ENCODE measurements at places on chromosomes 7 and 10. TPM values are rescaled to one million over a fixed set of nuclear protein-coding genes. Genes with fewer than 3 reads are reported as not detected.

- H3K36me3 ChIP-seq = no peaks in the 10 kb centered on the region
- no peaks in the 10 kb centered on the region for H3K27me3 ChIP-seq
- no peak for DNase-seq
- H3K27ac ChIP-seq = no peak overlapping the region
- no peak overlapping the region for H3K4me3 ChIP-seq
Measured at GRCh38 chr10:73552819-73553715, 38.1 kb downstream of the USP54 start.

GRCh38 chr7:16420329-16420648, 1.0 kb downstream of the CRPPA start:
- peak overlapping the region; percentile 90 for H3K27ac ChIP-seq
- no peak for DNase-seq
- no peaks in the 10 kb centered on the region for H3K36me3 ChIP-seq

DNA sequence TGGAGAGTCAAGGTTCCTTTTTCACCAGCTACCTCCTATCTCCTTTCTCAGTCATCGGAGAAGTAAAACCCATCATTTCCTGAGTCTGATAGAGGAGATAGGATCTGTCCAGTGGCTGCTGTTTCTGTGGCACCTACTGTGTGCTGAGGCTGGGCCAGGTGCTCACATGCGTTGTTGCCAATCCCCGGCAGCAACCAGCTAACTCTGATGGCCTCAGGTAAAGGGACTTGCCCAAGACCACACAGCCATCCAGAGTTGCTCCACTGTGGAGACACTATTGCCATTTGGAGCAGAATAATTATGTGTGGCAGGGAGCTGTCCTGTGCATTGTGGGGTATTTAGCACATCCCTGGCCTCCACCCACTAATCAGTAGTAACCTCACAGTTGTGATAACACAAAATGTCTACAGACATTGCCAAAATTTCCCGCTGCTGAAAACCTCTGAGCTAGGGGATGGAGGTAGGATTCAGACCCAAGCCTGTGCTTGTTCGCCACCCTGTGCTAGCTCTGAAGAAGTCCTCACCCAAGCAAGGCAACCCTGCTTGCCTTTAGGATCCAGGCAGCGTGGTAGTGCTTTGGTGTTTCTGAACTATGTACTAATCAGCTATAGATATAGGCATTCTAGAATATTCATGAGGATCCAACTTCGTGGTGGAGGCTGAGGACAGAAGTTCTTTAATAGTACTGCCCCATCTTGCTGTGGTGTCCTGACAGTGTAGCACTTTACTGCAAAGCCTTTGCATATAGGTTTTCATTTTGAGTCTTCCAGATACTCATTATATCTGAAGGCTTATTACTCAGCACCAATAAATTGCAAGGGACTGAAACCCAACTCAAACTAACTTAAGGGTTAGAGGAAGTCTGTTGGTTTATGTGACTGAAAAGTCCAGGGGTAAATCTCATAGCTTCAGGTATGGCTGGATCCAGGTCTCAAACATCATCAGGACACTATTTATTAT, 164.6 kb downstream of the GRK5 start:
- H3K27ac ChIP-seq = no peak overlapping the region
- DNase-seq = no peak
- H3K4me1 ChIP-seq = peaks cover 61% of the 10 kb centered on the region
- no peak overlapping the region for H3K4me3 ChIP-seq
- peaks cover 4% of the 10 kb centered on the region for H3K27me3 ChIP-seq
- H3K36me3 ChIP-seq = peaks cover 10% of the 10 kb centered on the region

- H3K36me3 ChIP-seq = no peaks in the 10 kb centered on the region
- no peaks in the 10 kb centered on the region for H3K4me1 ChIP-seq
- peaks cover 2% of the 10 kb centered on the region for H3K27me3 ChIP-seq
Measured at GRCh38 chr7:41029072-41029499, 673.8 kb downstream of the INHBA start.

DNA sequence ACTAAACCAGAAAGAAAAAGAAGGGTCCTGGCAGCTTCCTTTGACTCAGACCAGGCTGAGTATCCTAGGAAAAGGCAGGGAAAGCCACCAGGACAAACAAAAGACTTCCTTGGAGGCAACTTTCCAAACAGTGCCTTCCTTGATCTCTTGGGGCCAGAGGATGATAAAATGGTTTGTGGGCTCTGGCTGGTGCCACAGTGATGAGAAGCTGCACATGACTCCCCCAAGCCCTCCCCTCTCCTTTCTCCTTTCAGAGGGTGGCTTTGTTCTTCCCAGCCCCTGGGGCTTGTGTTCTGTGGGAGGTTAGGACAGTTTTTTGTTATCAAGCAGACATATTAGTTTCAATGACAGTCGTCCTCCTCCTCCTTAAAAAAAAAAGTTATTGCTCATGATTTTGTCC, 183.2 kb downstream of the SEM1 start:
- no peak overlapping the region for H3K27ac ChIP-seq
- H3K36me3 ChIP-seq = no peaks in the 10 kb centered on the region
- peaks cover 7% of the 10 kb centered on the region for H3K27me3 ChIP-seq
- DNase-seq = no peak
- no peak overlapping the region for H3K4me3 ChIP-seq

DNA sequence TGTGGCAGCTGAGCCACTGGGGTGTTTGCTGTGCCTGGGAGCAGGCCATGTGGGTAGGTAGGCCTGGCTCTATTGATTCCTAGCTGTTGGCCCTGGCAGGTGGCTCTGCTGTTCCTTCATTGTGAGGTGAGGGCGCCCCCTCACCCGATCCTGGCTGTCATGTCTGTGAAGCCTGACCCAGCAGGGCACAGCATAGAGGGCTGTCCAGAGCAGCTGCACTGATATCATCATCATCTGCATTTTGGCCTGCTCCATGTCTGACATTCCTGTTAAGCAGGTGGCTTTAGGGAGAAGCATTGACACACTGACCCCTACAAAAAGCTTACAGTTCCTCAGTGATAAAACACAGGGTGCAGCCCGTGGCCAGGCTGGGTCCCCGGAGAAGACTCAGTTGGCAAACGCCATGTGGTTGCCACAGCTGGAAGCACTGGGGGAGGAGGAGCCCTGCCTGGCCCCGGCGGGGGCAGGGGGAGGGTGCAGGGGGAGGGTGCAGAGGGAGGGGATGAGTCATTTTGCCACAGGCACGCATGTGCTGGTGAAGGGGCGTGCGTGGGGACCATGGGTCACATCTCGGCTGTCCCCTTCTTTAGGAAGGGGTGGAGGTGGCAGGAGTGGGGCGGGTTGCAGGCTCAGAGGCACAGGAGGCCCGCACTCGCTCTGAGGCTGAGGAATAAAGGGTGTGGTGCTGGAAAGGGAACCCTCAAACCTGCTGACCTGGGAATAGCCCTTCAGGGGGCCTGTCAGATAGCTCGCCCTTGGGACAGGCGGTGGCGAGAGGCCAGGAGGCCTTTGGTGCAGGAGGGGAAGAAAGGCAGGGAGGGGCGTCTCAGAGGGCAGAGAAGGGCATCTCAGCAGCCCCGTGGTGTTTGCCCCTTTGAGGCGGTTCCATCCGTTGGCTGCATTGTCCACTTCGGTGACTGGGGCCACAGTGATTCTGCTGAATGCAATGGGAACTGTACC, 31.6 kb downstream of the IKZF1 start:
- no peak overlapping the region for H3K4me3 ChIP-seq

DNA sequence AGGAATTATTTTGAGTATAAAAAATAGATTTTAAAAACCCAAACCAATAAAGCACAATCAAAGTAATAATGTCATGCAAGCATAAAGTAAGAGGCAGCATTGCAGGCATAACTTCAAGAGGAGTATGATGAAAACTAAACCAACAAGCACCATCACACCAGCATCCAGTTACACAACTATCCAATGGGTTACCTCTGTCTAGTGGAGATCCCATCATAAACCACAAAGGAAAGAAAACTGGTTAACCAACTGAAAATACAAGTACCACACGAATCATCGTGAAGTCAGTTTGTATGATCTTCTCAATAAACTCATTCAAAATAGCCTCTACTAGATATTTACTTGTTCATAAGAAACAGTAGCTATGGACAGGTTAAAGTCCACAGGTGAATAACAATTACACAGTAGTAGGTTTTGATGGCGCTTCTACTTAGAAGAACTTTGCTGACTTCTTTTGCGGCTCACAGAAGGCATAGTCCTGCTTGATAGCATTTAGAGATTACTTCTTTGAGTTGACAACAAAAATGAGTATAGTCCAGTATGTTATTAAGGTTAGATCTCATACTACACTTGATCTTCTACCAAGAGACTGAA, 116.6 kb downstream of the MICU1 start:
- no peak overlapping the region for H3K4me3 ChIP-seq
- no peaks in the 10 kb centered on the region for H3K4me1 ChIP-seq
- H3K27ac ChIP-seq = no peak overlapping the region
- peaks cover 18% of the 10 kb centered on the region for H3K36me3 ChIP-seq
- H3K27me3 ChIP-seq = no peaks in the 10 kb centered on the region

GRCh38 chr10:90195288-90195840, 494.0 kb downstream of the KIF20B start:
- no peak for DNase-seq
- H3K27ac ChIP-seq = no peak overlapping the region
- no peak overlapping the region for H3K4me3 ChIP-seq
- no peaks in the 10 kb centered on the region for H3K4me1 ChIP-seq
- H3K36me3 ChIP-seq = no peaks in the 10 kb centered on the region

GRCh38 chr7:47428052-47428767, 153.7 kb downstream of the TNS3 start:
- peaks cover 2% of the 10 kb centered on the region for H3K4me1 ChIP-seq
- H3K27ac ChIP-seq = no peak overlapping the region
- H3K36me3 ChIP-seq = no peaks in the 10 kb centered on the region
- H3K27me3 ChIP-seq = no peaks in the 10 kb centered on the region

DNA sequence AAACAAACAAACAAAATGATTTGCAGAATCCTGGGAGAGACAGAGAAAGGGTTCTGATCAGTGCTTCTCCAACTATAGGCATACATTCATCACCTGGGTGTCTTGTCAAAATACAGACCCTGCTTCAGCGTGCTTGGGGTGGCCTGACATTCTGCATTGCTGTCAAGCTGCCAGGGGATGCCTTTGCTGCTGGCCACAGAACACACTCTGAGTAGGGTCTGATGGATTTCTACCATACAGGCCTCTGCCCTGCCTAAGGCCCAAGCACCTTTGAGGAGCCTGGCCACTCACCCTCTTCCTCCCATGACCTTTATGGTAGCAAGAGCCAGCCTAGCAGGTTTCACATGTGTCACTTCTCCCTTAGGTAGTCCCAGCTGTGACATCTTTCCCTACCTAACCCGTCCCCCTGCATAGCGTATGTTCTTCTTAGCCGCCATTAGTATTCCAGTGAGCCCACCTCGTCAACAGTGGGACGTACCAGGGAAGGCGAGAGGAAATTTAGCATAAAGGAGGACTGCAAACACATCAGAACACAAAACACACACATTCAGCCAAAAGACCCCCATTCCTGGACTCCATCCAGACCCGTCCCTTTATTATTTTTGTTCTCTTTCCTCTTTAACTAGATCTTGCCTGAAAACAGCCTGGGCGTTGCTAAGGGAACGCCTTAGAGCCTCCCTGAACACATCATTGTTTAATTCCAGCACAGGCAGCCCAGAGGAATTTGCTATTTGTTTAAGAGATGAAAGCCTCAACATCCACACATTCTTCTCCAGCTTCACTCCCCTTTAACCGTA, 43.9 kb upstream of the PODXL start:
- no peak overlapping the region for H3K27ac ChIP-seq
- H3K4me1 ChIP-seq = peaks cover under 1% of the 10 kb centered on the region
- no peak for DNase-seq
- no peaks in the 10 kb centered on the region for H3K36me3 ChIP-seq
- peaks cover 12% of the 10 kb centered on the region for H3K27me3 ChIP-seq

- H3K27me3 ChIP-seq = peaks cover 17% of the 10 kb centered on the region
- DNase-seq = no peak
- H3K27ac ChIP-seq = no peak overlapping the region
- H3K36me3 ChIP-seq = peaks cover 4% of the 10 kb centered on the region
- no peak overlapping the region for H3K4me3 ChIP-seq
- H3K4me1 ChIP-seq = peaks cover 12% of the 10 kb centered on the region
Measured at GRCh38 chr7:98613601-98614425, 3.3 kb upstream of the NPTX2 start.

DNA sequence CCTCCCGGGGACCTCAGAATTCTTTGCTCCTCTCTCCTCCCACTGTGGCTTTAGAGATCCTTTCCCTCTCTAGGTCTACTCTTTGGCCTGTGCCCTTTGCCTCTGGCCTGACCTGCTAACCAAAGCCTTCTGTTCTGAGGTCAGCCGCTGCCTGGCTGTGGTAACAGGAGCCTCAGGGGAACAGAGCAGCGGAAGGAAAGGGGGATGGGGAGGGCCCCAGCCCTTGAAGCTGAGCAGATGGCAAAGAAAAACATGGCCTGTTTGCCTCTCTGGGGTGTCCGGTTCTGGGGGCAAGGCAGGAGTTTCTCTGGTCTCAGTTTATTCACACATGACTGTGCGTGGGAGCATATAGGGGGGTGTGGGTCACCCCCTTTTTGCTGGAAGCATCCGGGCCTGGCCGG, 28.2 kb downstream of the COL26A1 start:
- no peak overlapping the region for H3K27ac ChIP-seq
- peaks cover 19% of the 10 kb centered on the region for H3K4me1 ChIP-seq
- peak; percentile 50 for DNase-seq
- peaks cover 5% of the 10 kb centered on the region for H3K27me3 ChIP-seq
- no peaks in the 10 kb centered on the region for H3K36me3 ChIP-seq

- DNase-seq = no peak
- H3K27me3 ChIP-seq = no peaks in the 10 kb centered on the region
- H3K4me3 ChIP-seq = no peak overlapping the region
Measured at GRCh38 chr7:81256991-81257390, 338.1 kb upstream of the SEMA3C start.

WNT16 gene
- not detected for polyA plus RNA-seq

LRIT2 gene
- polyA plus RNA-seq = not detected

VIPR2 gene
- polyA plus RNA-seq = 2.4 TPM

SUN3 gene
- polyA plus RNA-seq = not detected

IGF2BP3 gene
- polyA plus RNA-seq = not detected

BTAF1 gene
- polyA plus RNA-seq = 2.9 TPM

TMEM176A gene
- polyA plus RNA-seq = not detected

CHN2 gene
- polyA plus RNA-seq = 23.9 TPM
